ENCODE measurements at places on chromosomes 3 and 15.
A peak's percentile ranks its signal among the peaks of the same experiment; 100 is the strongest.

DNA sequence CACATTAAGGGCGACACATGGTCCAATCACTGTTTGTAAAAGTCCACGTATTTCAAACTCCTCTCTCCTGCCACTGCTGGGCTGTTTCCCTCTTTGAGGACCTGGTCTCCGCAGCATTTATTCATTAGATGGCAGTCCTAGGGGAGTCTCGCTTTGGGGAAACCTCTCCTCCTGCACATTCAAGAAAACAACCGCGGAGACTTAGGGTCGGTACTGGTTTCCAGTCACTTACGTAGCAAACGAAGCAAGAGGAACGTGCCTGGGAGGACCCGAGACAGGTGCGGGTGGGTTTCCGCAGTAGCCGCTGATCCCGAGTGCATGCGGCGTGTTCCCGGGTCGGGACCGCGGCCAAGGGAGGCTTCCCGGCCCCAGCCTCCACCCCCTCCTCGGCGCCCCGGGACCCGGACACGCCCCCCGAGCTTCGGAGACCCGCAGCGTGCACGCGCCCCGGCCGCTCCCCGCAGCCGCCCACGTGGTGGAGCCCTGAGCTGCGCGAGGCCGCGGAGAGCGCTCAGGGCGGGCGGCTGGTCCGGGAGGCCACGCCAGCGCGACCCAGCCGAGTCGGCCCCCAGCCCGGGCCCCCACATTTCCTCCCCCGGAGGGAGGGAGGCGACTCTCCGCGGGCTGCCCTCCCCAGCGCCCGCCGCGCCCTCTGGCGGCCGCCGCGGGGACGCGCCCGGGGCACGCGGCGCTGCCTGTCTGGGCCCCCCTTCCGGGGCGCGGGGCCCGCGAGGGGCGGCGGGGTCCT is 1.1 kb upstream of the IGF1R start:
- peak; percentile 68 for DNase-seq

- no peak for DNase-seq
These were observed 215.9 kb downstream of the GBE1 start for GRCh38 chr3:81545572-81545971.

GRCh38 chr15:35256551-35256950 is 171.5 kb upstream of the NANOGP8 start:
- DNase-seq: no peak

- DNase-seq: no peak
These were observed 48.1 kb downstream of the PHLDB2 start for GRCh38 chr3:111907151-111907550.

- DNase-seq: no peak
These were observed 27.8 kb downstream of the KLHL6 start for GRCh38 chr3:183527428-183528379.

DNA sequence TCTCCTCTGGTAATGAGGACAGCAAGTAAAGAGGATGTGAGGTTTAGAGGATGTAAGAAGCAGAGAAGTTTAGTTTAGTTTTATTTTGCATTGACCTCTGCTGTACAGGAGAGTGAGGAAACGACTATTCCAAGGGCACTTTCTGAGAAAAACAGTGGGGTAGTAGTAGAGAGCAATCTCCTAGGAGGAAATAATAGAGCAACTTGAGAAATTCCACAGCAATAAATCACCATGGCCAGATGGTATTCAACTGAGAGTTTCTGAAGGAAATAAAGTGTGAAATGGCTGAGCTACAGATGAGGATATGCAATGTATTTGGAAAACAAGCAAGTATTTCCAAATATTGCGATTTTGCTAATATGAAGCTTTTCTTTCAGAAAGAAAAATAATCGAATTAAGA is 118.9 kb downstream of the DPH6 start:
- no peak for DNase-seq

GRCh38 chr3:93843981-93844380 is 129.7 kb downstream of the PROS1 start:
- DNase-seq: no peak

GRCh38 chr3:20052851-20053250 is 12.6 kb downstream of the KAT2B start:
- DNase-seq: no peak

Measured in NCI-H2081 (cell line).